Urinary bladder (tissue), 4 donors: ENCODE measurements at places on chromosomes 4 and X. TPM values are rescaled to one million over a fixed set of nuclear protein-coding genes. Genes with fewer than 3 reads are reported as not detected.

The NDST4 gene
- 1.0 TPM for total RNA-seq

The ERAS gene
- not detected for total RNA-seq

The EDA gene
- total RNA-seq: 5.7 TPM

The AFF1 gene
- total RNA-seq: 32.8 TPM

GRCh38 chr4:140373328-140374129, at the start of gene SCOC:
TSS of gene SCOC (plus strand) at chr4:140373646. CDS start at chr4:140379171, 5,525 bp downstream.
- peak; percentile 99 for DNase-seq

- DNase-seq: no peak
Observed at GRCh38 chrX:105829011-105829410, 6.7 kb downstream of the NRK start.

- peak; percentile 37 for DNase-seq
Observed at GRCh38 chrX:91434351-91435168, at the start of gene PABPC5. TSS of gene PABPC5 (plus strand) at chrX:91434839. CDS start at chrX:91435578, 739 bp downstream.

GRCh38 chr4:130192787-130193186, 1096.8 kb downstream of the C4orf33 start:
- no peak for DNase-seq

GRCh38 chr4:80049402-80049801, 23.6 kb downstream of the ANTXR2 start:
- DNase-seq: no peak

DNA sequence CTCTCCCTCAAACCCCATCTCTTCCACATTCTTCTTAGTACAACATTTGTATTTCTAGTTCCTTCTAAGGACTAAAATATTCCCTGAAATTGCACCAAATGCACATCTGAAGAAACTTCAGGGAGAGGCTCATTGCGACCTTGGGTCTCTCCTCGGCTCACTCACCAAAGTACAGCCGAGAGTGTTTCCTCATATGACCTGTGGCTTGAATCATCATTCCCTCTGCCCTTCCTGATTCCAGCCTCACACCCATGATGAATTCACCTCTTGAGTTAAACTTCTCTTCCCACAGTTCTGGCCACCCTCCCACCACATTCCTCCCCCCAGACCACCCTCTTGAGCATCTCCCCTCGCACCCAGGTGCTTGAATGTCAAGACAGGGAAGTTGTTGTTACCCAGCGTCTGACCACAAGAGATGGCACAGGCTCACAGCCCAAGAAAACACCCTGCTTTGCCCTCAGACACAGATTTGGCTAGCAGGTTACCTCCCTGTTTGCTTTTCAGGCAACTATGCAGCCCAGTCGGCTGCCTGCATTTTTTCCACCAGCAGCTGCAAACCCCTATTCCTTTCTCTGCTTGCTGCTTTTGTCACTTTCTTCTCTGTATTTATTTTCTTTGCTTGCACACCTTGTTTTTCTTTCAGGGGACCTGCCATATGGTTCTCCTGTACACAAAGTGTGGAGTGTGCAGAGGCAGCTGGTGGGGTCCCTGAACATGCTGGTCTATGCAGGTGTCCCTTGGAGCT, 214.8 kb downstream of the SPATA18 start:
- no peak for DNase-seq

GRCh38 chr4:158005021-158005420, 167.8 kb downstream of the GASK1B start:
- DNase-seq: no peak

DNA sequence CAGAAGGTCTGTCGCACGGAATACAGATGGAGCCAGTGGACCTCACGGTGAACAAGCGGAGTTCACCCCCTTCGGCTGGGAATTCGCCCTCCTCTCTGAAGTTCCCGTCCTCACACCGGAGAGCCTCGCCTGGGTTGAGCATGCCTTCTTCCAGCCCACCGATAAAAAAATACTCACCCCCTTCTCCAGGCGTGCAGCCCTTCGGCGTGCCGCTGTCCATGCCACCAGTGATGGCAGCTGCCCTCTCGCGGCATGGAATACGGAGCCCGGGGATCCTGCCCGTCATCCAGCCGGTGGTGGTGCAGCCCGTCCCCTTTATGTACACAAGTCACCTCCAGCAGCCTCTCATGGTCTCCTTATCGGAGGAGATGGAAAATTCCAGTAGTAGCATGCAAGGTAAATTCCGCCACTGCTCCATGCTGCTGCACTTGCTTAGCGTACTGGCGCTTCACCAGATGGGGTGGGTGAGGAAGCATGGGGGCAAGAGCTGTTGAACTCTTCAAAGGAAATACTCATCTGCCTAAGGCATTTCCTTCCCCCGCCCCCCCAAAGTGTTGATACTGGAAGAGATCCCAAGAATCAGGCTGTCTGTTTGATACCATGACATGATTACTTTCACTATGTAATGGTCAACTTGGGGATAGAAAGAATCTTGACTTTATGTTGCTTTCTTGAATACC, 24.8 kb downstream of the KLF3 start:
- DNase-seq: no peak
